ENCODE measurements at places on chromosomes 3 and 15.

GRCh38 chr3:78728406-78729145 is 1039.2 kb downstream of the ROBO1 start:
- no peak for DNase-seq

DNA sequence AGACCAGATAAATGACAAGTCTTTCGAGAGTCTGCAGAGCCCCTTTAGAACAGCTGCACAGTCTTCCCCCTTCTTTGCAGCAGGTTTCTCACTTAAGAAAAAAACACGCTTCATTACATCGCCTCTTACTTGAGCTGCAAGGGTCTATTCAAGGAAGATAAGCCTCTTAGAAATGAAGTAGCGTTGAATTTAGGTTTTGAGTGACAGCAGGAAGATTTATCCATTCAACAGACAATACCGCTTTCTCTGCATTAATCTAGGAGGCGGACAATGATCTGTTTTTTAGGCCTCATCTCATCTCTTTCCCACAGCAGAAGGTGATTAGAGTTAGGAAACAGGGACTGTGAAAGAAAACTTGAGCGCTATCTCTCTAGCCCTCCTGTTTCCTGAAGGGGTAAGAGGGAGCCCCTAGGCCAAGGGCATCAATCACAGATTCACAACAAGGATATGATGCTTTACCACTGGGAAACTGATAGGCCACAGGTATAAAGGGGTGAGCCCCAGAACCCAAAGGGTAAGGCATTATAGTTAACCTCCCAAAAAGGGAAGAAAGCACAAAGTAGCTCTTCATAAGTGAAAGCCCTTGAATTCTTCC is 84.3 kb downstream of the MECOM start:
- no peak for DNase-seq

- DNase-seq = no peak
These were observed 57.4 kb downstream of the UMPS start for GRCh38 chr3:124787476-124788195.

- DNase-seq = no peak
These were observed 10.2 kb upstream of the NR2E3 start for GRCh38 chr15:71800190-71800589.

DNA sequence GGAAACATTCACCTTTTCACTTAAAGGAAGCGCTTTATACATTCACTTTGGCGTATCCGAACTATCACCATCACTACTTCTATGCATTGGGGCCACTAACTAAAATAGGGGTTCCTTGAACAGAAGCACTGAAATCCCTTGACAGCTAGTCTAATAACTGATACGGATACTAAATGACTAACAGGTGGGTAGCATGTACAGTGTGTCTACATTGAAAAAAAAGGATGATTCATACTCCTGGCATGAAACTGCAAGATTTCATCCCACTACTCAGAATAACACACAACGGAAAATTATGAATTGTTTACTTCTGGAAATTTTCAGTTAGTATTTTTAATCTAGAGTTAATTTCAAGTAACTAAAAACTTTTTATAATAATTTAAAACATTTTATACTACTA is 96.7 kb downstream of the SMARCC1 start:
- DNase-seq = no peak

GRCh38 chr3:185560676-185561075 is 8.3 kb upstream of the LIPH start:
- no peak for DNase-seq

- DNase-seq = no peak
These were observed 42.7 kb downstream of the CADPS start for GRCh38 chr3:62832553-62832952.

DNA sequence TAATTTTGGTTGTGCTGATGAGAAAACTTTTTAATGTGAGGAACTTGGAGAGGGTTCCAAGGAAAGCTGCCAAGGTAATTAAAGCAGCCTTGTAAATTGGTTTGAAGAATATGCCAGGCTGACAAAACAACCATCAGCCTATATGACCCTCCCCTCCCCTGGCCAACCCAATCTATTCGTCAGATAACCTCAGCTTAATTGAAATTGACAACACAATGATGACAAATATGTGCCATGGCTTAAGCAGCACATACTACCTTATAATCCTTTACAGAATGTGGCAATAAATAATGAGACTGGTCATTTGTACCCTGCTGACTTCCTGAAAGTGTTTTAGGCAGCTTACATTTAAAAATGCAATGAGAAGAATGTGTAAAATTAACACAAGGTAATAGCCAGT is 118.2 kb downstream of the EFHB start:
- DNase-seq = no peak
